ENCODE measurements at places on chromosomes 6 and 20.

- no peak for DNase-seq
Observed at GRCh38 chr6:132187816-132188215, 213.5 kb downstream of the MOXD1 start.

GRCh38 chr6:16671302-16672289, 89.7 kb downstream of the ATXN1 start:
- DNase-seq: no peak

DNA sequence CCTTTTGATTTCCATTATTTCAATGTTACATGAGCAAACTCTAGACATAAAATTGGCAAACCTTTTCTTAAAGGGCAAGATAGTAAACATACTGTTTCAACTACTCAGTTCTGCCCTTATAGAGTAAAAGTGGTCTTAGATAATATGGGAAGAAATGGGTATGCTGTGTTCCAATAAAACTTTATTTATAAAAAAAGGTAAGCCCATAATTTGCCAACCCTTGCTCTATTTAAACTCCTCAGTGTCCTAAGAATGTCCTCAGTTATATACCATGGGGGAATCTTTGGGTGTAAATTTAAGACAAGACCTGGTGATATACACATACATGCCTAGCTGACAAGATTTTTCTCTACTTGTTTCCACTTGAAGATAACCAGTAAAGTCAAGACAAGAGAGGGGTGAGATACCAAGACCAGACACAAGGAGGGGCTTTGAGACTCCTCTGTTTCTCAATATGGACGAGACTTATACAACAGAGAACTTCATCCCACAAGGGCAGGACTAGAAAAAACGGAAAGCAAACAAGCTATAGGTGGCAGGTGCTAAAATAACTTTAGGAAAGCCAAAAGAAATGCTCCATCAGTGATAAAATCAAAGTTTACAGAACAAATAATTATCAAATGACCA, 10.5 kb downstream of the SNX3 start:
- DNase-seq: no peak

DNA sequence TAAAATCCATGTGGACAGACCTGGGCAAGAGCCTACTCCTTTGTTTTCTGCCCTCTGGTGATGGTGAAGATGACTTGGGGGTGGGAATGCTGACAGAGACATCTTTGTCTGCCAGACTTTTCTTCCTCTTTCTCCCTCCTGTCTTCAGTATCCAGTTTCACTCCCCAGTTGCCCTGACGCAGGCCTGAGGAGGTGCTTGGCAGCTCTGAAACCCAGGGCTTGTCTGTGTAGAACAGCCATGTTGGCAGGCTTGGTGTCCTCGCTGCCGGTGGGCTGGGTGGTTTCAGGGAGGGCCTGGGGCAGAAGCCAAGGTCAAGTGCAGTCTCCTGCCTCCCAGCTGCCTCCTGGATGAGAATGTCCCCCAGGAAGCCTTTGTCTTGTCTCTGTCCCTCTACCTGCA, 22.5 kb downstream of the CCDC167 start:
- no peak for DNase-seq

DNA sequence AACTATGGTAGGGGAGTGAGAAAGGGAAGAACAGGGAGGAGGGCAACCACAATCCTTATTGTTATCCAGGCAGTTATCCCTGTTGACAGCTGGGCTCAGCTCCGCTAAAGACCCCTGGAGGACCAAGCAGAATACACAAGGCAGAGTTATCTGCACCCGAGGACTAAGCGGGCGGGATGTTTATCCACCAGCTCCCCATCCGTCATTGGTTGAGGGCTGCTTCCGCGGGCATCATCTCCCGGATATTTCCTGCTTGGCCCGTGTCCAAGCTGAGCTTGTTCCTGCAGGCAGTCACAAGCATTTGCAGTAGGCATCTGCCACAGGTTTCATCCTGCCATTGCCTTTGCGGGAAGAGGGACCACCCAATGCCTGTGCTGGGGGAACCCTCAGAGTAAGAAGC, 102.1 kb downstream of the DLGAP4 start:
- peak; percentile 6 for DNase-seq

GRCh38 chr6:3453413-3454272, 3.2 kb downstream of the SLC22A23 start:
- DNase-seq: no peak

Measured in NCI-H345 (cell line).